GM19239 (cell line): ENCODE measurements at places on chromosomes 16 and 17.

GRCh38 chr16:58339452-58339981, 44.7 kb upstream of the PRSS54 start:
- no peak for DNase-seq

DNA sequence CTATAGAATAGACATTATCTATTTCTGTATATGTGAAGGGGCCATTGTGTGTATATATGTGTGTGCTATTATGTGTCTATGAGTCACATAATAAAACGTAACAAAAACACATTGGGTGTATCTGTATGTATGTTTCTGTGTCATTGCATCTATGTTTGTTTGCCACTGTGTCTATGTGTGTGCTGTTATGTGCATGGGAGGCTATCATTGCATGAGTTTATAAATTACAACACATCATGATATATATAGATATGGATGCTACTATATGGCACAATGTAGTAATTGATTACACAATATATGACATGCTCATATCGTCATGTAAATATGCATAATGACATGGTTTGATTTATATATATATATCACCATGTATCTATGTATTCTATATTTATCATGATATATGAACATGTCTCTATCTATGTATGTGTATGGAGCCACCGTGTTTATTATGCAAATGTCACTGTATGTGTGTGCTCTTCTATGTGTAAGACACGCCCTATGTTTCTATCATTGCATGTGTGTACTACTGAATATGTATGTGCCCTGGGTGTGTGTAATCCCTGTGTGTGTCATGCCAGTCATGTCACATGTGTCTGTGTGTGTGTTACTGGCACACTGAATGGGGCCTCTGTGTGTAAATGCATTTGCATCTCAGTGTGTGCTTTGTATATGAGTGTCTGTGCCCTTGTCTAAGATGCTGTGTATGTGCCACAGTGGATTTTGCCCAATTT, 1.4 kb upstream of the TSPOAP1 start:
- DNase-seq, result no peak

DNA sequence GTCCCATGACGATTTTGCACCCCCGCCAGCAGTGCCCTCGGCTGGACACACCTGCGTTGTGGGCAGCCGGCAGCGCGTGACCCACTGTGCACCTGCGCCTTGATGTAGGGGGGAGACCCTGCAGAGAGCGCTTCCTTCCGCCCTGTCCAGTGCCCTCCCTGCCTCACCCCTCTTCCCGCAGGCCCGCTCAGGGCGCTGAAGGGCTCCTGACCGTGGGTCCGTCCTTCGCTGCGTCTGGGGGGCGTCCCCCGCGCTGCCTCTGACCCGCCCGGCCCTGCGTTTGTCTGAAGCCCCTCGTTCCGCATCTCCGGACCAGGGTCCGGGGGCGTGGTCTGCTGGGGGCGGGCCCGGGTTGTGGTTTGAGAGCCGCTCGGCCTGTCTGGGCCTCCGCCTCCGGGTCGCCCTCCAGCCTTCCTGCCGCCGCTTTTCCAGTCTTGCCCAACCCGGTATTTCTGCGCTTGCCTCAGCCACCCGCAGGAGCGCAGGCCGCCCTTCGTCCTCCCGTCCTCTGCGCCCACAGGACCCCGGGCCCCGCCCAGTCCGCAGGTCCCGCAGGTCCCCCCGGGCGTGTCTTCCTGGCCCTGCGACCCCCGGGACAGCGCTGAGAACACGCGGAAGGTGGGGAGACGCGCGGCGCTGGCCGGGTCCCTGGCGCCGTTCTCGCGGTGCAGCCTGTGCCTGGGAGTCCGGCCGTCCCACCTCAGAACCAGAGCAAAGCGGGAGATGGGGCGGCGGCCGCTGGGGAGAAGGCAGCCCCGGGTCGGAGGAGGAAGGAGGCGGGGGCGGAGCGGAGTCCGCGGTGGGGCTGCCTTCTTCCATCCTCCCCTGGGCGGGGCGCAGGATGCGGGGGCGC, 4.0 kb upstream of the IL17C start:
- peak; percentile 79 for DNase-seq

- no peak for DNase-seq
Measured at GRCh38 chr16:81424771-81425170, 19.8 kb upstream of the CMIP start.

- no peak for DNase-seq
Measured at GRCh38 chr16:11400076-11400475, 54.8 kb downstream of the RMI2 start.

- no peak for DNase-seq
Measured at GRCh38 chr17:74393346-74393942, 26.1 kb downstream of the GPR142 start.

DNA sequence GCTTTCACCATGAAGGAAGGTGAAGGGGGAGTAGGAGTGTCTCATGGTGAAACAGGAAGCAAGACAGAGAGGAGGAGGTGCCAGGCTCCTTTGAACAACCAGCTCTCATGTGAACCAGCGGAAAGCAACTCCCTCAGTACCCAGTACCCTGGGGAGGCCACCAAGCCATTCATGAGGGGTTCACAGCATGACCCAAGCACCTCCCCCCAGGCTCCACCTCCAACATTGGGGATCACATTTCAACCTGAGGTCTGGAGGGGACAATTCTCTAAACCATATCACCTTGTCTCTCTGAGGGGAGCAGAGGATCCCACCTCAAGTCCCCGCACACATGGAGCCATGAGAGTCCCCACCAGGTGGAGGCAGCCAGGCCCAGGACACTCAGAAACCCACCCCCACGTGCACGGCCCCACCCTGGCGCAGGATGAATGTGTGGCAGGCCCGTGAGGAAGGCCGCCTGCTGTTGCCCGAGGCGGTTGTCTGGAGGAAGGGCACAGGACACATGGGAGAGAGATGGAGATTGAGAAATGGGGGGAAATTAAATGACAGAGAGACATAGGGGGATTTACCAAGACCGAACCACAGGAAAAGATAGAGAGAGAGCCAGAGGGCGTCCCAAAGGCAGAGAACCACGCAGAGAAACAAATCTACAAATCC, 85.9 kb downstream of the TMEM132E start:
- DNase-seq, result no peak

DNA sequence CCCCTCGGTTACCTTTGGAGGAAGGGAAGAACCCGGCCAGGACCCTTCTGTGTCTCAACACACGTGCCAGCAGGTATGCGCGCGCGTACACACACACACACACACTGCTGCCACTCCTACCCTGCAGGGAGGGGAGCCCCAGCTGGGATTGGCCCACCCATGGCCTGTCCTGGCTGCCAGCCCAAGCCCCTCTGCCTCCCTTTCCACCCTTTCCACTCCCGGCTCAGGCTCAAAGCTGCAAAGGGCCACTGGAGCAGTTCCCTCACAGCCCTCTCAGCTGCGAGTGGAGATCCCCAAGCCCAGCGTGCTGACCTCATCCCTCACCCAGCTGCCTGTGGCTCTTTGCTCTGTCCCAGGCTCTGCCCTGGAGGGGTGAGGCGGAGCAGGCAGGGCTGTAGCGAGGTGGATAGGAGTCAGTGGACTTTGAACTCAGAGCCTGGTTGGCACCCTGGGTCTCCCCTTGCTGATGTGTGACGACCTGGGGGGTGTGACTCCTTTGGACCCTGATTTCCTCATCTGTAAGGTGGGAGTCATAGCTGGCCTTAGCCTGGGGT, 14.5 kb downstream of the KIF19 start:
- DNase-seq, result no peak

- DNase-seq, result no peak
Measured at GRCh38 chr16:4344983-4345835, 5.9 kb downstream of the PAM16 start.

DNA sequence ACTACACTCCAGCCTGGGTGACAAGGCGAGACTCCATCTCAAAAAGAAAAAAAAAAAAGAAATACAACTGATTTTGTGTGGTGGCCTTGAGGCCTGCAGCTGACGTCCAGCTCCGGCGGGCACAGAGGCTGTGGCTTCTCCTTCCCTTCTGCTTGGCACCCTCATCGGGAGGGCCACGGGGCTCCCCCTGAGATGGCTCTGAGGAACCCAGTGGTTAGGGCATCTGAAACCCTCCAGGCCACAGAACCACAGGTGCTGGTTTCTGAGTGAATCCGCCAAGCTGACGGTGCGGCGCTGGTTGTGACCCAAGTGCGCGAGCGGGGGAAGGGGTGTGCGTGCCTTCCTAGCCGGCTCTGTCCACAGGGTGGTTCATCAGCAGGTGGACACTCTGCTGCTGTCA, 63.4 kb downstream of the LMF1 start:
- no peak for DNase-seq

DNA sequence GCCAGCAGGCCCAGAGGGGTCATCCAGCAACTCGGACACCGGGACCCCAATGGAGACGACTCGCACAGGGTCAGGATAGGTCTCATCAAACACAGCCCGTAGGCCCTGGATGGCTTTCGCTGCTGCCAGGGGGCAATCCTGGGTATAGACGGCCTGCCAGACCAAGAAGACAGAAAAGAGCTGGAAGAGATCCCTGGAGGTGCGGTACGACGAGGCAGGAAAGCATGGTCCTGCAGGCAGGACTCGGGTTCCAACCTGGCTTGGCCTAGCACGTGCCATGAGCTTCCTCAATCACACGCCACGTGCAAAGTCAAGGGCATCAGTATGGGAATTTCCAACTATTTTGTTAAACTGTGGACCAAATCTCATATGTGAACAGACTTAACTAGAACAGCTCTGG, 6.3 kb upstream of the EXOSC6 start:
- no peak for DNase-seq

- peak; percentile 89 for DNase-seq
Measured at GRCh38 chr17:79400989-79401703, 209.7 kb downstream of the RBFOX3 start.

- DNase-seq, result no peak
Measured at GRCh38 chr16:50553182-50553710, 5.0 kb downstream of the NKD1 start.

- DNase-seq, result no peak
Measured at GRCh38 chr17:36930583-36930900, 6.7 kb upstream of the LHX1 start.

- no peak for DNase-seq
Measured at GRCh38 chr16:78462288-78463208, 363.1 kb downstream of the WWOX start.

DNA sequence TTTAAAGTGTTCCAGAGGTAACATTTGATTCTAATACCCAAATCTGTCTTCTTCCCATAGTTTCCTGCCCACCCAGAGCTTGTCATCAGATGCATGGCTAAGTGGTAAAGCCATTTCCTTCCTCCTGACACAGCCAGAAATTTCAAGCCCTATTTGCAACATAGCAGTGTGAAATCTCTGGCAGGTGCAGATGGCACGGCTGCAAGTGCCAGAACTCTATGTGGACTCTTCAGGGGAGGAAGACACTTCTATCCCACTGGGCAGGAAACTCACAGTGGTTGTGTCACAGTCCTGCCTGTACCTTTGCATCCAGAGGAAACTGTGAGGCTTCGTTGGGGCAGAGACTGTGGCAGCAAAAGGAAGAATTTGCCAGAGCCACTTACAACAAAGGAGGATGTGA, 13.2 kb downstream of the DYNLRB2 start:
- no peak for DNase-seq

DNA sequence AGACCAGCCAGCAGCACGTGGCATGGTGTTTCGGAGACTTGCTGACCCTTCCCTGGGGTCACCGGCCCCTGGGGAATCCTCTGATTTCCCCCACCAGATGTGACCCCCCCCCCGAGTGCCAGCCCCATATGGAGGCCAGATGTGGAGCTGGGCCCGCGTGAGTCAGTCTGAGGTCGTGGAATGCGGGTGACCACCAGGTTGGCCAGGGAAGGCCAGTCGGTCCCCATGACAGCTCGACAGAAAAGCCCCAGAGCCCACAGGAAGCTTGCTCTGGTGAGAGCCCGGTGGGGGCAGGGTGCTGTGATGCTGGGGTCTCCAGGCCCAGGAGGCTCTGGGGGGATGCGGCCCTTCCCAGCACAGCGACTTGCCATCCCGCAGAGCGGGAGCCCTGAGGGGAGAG, 209.0 kb downstream of the NTN1 start:
- DNase-seq, result no peak

DNA sequence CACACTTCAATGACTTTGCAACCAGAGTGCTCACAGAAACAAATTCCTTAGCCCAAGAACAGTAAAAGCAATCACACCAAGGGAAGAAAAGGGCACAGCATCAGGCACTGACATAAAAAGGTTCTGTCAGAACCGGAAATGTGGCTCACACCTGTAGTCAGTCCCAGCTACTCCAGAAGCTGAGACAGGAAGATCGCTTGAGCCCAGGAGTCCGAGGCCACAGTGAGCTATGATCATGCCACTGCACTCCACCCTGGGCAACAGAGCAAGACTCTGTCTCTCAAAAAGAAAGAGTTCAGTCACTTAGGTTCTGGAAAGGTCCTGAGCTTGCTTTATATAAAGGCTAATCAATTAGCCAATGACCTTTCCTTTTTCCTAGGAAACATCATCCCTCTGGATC, 22.7 kb downstream of the YWHAE start:
- DNase-seq, result no peak

- DNase-seq, result no peak
Measured at GRCh38 chr17:77513045-77513444, 372.3 kb downstream of the SEC14L1 start.

GRCh38 chr16:8795091-8795490, 2.3 kb downstream of the TMEM186 start:
- no peak for DNase-seq

DNA sequence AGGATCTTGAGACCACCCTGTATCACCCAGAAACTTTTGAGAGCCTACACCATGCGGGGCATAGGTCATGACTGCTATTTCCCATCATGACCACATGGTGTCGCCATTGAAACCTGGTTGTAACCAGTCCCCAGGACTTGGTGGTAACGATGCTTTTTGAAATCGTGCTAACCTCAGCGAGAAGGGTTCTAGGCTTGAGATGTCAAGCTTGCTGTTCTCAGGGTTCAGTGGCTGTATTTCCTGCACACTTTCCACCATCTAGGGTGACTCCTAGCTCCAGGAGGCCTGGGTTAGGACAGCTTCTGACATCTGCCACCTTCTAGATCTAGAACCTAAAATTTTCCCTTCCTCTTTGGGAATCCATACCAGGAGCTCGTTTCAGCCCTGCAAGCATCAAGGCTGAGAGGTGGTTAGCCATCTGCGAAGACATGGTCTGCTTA, 13.0 kb upstream of the SPNS3 start:
- peak; percentile 72 for DNase-seq

- no peak for DNase-seq
Measured at GRCh38 chr16:24132048-24132796, 123.9 kb upstream of the CACNG3 start.

- no peak for DNase-seq
Measured at GRCh38 chr17:33288954-33289353, 4.1 kb downstream of the ASIC2 start.

GRCh38 chr16:25171390-25171789, 45.4 kb upstream of the AQP8 start:
- no peak for DNase-seq
